ENCODE measurements at places on chromosomes 1 and 21. TPM values are rescaled to one million over a fixed set of nuclear protein-coding genes. Genes with fewer than 3 reads are reported as not detected.

DNA sequence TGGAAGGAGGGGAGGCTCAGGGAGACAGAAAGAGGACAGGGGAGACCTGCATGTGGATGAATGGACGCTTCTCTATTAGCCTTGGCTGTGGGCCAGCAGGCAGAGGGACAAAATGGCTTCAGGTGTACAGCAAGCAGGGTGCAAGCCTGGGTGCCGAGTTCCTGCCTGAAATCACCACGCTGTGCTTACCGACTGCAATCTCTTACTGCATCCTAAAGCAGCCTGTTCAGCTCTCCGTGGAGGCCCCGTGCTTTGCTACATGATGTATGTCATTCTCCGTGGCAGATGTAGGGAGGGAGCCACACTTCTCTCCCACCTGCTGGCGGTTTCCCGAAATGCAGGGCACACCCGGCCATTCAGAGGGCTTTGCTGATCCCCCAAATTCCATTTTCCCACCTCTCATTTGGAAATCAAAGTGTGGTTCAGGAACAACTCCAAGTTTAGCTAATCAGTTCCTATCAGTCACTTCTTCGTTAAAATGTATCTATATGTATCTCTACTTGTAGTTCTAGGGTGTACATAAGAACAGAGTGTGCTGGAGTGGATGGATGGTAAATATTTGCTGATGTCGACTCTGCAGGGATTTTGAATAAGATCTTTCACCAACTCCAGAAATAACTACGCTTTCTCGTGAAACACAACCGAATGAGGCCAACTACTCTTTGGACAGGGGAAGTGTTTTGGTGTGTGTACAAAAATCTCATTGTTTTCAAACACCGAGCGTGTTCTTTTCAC lies 122.3 kb upstream of the BACE2 start:
- no peak overlapping the region for H3K4me3 ChIP-seq
- H3K27ac ChIP-seq, result no peak overlapping the region
- H3K4me1 ChIP-seq, result no peaks in the 10 kb centered on the region

DNA sequence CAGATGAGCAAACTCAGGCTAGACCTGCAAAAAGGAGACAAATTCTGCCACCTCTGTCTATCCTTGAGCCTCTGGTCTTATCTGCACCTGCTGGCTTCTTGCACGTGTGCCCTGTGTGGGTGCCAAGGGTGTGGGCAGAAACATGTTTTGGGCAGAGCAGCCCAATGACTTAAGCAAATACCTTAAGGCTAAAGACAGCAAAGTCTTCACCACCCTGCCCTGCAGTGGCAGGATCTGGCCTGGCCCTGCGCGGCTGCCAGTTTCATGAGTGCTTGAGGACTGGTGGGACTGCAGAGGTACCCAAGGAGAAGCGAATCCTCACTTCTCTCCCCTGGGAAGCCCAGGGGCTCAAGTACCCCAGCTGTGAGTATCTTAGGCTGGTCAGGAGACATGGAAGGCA lies 3.8 kb upstream of the SLC26A9 start:
- H3K27ac ChIP-seq, result no peak overlapping the region
- no peak for DNase-seq
- H3K4me3 ChIP-seq, result no peak overlapping the region

DNA sequence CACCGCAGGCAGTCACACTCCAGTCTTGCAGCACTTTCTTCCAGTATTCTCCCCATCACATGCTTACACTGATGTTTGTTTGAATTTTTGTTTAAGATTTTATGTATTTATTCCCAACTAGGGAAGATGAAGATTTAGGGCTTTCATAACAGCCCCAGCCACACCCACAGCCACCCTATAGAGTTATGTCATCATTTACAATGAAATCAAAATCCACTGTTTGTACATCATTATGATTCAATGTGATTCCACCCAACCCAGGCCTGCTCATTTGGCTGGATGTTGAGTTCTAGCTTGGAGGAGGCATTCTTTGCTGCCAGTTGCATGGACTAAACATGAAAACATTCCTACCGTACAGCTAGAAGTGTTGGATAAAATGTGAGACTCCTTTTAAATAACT lies 35.8 kb downstream of the RIPK4 start:
- peaks cover 33% of the 10 kb centered on the region for H3K4me1 ChIP-seq
- no peak overlapping the region for H3K4me3 ChIP-seq
- H3K27me3 ChIP-seq, result no peaks in the 10 kb centered on the region
- no peak for DNase-seq
- H3K36me3 ChIP-seq, result no peaks in the 10 kb centered on the region
- H3K27ac ChIP-seq, result peak overlapping the region; percentile 91

GRCh38 chr1:62840555-62840954 lies 56.6 kb downstream of the ATG4C start:
- no peaks in the 10 kb centered on the region for H3K27me3 ChIP-seq
- H3K27ac ChIP-seq, result no peak overlapping the region
- H3K4me3 ChIP-seq, result no peak overlapping the region
- H3K4me1 ChIP-seq, result no peaks in the 10 kb centered on the region
- H3K36me3 ChIP-seq, result peaks cover 6% of the 10 kb centered on the region

GRCh38 chr1:197486946-197487345 lies 218.9 kb downstream of the CRB1 start:
- H3K27me3 ChIP-seq, result no peaks in the 10 kb centered on the region
- H3K4me1 ChIP-seq, result no peaks in the 10 kb centered on the region
- no peaks in the 10 kb centered on the region for H3K36me3 ChIP-seq
- no peak overlapping the region for H3K27ac ChIP-seq
- no peak overlapping the region for H3K4me3 ChIP-seq

GRCh38 chr1:66360285-66360724 lies 173.6 kb upstream of the SGIP1 start:
- no peaks in the 10 kb centered on the region for H3K27me3 ChIP-seq
- no peak for DNase-seq
- no peak overlapping the region for H3K4me3 ChIP-seq
- H3K36me3 ChIP-seq, result no peaks in the 10 kb centered on the region
- peaks cover 24% of the 10 kb centered on the region for H3K4me1 ChIP-seq

- no peak overlapping the region for H3K27ac ChIP-seq
- H3K4me1 ChIP-seq, result no peaks in the 10 kb centered on the region
- H3K27me3 ChIP-seq, result no peaks in the 10 kb centered on the region
- no peak overlapping the region for H3K4me3 ChIP-seq
- peaks cover 42% of the 10 kb centered on the region for H3K36me3 ChIP-seq
Measured at GRCh38 chr1:65221638-65222339, 73.8 kb downstream of the AK4 start.

DNA sequence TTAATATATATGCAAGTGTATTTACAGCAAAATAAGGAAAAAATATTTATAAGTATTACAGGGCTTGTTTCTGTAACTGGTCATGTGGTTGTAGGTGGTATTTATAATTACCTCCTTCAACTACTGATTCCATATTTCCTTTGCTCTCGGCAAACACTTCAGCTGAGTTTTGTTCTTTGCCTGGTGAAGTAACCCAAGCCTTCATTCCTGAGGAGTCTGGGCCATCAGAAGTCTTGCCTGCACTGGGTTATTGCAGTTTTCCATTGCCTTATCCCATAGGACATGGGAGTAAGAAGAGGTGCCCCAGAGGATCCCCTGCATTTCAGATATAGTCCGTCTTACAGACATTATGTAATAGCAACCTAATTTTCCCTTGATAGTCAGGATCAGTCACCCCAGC lies 23.8 kb downstream of the MARK1 start:
- no peak overlapping the region for H3K4me3 ChIP-seq
- peaks cover 12% of the 10 kb centered on the region for H3K4me1 ChIP-seq
- DNase-seq, result no peak
- H3K27me3 ChIP-seq, result no peaks in the 10 kb centered on the region

DNA sequence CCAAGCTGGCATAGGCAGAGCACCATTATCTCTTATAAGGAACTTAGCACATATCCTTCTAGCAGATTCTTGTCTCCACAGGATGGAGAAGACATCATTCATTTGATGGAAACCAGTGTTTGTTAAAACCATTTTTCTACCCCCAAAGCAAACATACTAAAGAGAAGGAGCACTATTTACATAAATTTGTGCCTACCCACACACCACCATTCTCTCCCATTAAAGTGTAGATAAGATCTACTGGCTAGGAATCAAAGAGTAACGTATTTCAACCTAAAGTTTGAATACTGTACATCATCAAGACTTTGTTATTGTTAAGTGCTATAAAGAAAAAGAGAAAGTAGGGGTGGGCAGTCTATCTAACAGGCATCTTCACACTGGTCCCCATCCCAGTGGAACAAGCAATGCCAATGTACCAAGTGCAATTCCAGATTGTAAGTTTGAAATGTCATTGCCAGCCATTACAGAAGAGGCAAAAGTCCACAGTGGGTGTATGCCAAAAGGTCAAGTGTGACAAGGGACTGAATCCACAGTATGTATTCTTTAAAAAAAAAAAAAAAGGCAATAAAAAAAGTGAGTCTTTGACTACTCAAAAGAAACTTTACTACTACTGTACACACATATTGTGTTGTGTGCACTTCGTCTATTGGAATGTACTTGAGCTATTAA lies 18.8 kb downstream of the CCSAP start:
- H3K27me3 ChIP-seq, result no peaks in the 10 kb centered on the region
- H3K4me3 ChIP-seq, result no peak overlapping the region
- H3K4me1 ChIP-seq, result no peaks in the 10 kb centered on the region
- H3K36me3 ChIP-seq, result no peaks in the 10 kb centered on the region
- no peak for DNase-seq

The GCSAML gene
- total RNA-seq, result 1.7 TPM

The OR10Z1 gene
- total RNA-seq, result not detected

The COL11A1 gene
- not detected for total RNA-seq

The RGL1 gene
- total RNA-seq, result 2.5 TPM

The SLC39A1 gene
- total RNA-seq, result 42.5 TPM

The AQP10 gene
- not detected for total RNA-seq

The MPL gene
- total RNA-seq, result not detected

The LCA5L gene
- total RNA-seq, result 1.7 TPM

The PADI2 gene
- total RNA-seq, result 0.95 TPM
